ENCODE measurements at places on chromosomes 1 and 21.

GRCh38 chr1:160376525-160377131 lies 9.8 kb downstream of the NHLH1 start:
- DNase-seq = peak; percentile 60

DNA sequence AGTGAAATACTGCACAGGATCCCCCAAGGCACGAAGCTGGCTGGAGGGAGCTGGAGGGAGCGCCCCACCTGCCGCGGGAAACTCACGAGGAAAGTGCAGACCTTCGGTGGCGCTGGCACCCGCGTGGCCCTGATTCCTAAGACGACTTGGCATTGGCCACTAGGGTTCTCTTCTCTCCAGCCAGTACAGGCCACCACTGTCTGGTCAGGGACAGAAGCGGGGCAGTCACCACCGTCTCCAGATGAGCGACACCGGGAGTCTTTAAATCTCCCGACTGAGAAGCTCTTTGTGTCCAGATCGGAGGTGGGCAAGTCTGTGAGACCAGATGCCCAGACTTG lies 19.2 kb upstream of the CHIA start:
- DNase-seq = no peak

DNA sequence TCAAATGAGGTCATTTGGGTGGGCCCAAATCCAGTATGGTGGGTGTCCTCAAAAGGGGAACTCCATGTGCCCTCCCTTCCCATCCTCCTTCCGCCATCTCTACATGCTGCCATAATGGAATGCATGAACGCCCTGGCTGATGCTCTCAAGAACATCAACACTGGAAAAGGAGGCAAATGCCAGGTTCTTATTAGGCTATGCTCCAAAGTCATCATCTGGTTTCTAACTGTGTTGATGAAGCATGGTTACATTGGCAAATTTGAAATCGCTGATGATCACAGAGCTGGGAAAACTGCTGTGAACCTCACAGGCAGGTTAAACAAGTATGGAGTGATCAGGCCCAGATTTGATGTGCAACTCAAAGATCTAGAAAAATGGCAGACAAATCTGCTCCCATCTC lies 16.6 kb upstream of the TRIM45 start:
- no peak for DNase-seq

GRCh38 chr1:180609643-180610555 lies 21.9 kb upstream of the XPR1 start:
- DNase-seq = no peak

- peak; percentile 80 for DNase-seq
These were observed 42.5 kb downstream of the CCN1 start for GRCh38 chr1:85623061-85623471.

DNA sequence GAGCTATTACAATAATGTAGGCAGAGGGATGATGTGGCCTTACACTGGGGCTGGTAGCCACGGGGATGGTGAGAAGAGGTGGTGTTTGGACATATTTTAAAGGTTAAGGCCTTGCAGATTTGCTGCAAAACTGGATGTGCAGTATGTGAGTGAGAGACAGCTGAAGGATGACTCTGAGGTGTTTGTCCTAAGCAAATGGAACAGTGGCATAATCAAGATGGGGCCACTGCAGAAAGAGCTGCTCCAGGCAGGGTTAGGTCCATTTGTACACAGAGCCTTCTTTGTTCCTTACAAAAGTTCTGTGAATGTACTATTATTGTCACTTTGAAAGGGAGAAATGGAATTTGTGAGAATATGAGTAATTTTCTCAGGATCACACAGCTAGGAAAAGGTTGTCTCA lies 220.4 kb upstream of the ZP4 start:
- no peak for DNase-seq

DNA sequence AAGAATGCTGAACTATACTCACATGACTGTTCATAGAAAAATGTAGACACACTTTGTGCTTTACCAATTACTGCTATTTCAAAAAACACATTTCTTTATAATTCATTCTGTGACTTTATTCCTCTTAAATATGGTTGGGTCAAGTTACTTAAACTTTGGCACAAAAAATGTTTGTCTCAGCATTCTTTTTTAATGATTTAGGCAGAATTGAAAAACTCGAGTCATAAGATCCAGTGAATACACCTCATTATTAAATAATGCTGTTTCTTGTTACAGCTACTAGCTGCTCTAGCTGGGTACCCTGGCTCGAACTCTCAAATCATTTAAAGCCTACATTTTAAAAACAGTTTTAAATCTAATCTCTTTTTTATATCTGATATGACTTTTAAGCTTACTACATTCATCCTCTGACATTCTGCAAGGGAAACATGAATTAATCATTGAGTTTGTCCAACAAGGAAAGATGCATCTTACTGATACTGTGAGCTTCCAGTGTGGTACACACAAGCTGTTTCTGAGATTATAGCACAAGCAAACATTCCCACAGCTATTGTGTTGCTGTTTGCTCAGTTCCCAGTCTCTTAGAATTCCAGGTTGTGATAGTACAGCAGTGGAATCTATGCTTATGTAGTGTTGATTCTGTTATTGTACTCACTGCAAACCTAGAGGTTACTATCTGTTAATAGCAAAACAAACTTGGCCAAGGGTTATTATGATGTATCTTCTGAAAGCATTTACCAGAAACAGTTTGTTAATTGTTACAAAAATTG lies 746.5 kb downstream of the USP25 start:
- DNase-seq = no peak

DNA sequence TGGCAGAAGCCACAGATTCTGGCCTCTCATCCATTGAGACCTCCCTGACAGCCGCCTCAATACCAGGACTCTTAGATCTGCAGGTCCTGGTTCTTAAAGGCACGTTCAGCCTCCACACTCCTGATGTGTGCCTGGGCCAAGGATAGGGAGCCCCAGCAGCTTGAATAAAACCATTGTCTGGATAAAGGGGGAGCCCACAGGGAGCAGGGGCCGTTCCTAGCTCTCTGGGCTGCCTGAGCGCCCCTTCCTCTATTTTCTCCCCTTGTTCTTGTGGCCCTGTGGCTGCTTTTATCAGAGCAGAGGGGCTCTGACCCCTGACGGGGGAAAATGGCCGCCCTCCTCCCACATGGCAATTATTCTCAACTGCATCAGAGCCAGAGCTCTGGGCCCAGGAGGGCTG lies 200.8 kb downstream of the HUNK start:
- DNase-seq = no peak

DNA sequence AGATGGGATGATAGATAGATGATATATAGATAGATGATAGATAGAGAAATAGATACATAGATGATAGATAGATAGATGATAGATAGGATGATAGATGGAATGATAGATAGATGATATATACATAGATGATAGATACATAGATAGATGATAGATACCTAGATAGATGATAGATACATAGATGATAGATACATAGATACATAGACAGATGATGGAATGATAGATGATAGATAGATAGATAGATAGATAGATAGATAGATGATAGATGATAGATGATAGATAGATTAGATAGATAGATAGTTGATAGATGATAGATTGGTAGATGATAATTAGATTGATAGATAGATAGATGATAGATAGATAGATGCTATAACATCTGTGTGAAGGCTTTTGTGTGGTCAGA lies 201.7 kb upstream of the RAB4A start:
- DNase-seq = no peak

- DNase-seq = no peak
These were observed 205.5 kb downstream of the RPS6KC1 start for GRCh38 chr1:213256438-213257087.

GRCh38 chr1:168964478-168964877 lies 142.0 kb upstream of the ATP1B1 start:
- no peak for DNase-seq

- no peak for DNase-seq
These were observed 94.2 kb upstream of the SLC2A1 start for GRCh38 chr1:43052786-43053439.

- DNase-seq = no peak
These were observed 5.2 kb downstream of the MFAP2 start for GRCh38 chr1:16975211-16975610.

DNA sequence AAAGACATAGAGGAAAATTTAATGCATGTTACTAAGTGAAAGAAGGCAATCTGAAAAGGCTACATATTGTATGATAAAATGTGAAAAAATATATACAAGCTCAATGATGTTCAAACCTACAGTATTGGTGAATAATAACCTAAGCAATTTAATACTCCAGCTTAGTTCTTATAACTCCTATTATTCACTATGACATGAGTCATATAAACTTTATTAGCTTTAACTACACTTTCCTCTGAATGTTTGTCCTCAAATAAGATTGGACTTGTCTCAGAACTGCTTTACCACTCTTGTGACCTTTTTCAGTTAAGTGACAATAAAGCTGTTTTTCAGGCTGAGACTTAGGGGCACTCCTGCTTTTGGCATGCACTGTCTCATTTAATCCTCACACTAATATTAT lies 50.9 kb downstream of the CNST start:
- no peak for DNase-seq

DNA sequence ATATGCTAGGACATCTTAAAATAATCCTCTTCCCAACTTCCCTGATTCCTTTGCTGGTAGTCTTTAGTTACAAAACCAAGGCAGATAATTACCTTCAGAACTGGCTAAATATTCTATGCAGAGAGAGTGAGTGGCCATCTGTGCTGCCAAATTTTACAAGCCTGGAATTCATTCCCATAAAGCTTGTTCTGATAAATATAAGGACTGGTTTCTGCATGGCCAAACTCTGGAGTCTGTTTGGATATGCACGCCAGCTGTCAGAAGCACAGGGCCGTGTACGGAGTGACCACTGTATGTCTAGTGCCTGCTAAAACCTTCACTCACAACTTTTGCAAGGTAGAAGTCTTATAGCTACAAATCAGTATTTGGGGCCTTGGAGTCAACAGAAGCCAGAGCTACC lies 66.5 kb upstream of the RAVER2 start:
- no peak for DNase-seq

All from H4 (cell line).